ENCODE measurements at places on chromosomes 1 and 21. TPM values are rescaled to one million over a fixed set of nuclear protein-coding genes. Genes with fewer than 3 reads are reported as not detected.

DNA sequence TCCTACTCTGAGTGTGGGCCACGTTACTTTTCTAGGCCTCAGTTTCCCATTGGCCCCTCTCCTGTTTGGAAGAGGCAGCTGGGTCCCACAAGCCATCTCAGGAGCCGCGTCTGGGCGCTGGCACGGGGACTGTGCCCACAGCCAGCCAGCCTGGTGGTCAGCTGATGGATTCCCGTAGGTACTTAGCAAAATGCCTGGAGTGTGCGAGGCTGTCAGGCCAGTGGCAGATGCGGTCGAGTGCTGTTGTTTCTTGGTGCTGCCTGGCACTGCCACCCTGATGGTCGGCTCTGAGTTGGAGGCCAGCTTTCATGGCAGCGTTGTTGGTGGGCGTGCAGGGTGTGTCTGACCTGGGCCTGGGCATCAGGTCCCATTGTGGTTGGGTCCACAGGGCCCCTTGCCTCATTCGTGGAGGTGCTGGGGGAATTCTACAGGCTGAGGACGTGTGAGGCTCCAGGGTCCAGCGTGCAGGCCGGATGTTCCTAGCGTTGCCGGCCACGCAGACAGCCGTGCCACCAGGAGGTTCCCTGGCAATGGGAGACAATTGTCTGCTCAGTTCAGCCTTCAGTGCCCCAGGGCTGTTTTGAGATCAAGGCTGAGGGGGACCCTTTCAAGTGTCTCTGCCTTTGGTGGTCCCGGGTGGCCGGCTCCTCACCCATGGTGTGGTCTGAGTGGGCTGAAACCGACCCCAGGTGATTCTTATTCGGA lies 20.9 kb downstream of the SKI start:
- no peak for DNase-seq

DNA sequence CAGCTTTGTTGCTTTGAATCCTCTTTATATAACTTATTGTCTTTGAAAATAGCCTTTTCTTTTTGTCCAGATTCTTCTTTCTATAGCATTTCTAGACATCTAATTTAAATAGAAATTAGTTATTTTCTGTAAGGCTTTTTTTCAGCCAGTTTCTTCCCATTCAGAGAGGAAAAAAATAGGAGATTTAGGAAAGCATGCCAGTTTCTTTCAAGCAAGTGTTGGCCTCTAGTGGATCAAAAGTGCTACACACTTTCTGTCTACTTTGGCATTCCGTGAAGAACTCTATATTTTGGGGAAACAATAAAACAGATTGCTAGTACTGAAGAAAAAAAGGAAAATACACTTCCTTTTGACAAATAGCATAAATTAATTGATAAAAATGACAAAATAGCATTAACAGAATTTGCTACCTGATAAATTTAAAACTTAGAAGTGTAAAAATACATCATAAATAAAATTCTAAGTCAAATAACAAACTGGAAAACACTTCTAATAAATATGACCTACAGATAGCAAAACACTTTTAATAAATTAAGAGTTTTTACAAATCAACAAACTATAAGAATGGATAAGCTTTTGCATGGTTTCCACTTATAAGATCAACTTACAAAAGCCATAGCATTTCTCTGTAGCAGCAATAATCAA lies 13.1 kb upstream of the EXO1 start:
- no peak for DNase-seq

- DNase-seq: no peak
These were observed 260.0 kb downstream of the RGS7 start for GRCh38 chr1:241096982-241097381.

DNA sequence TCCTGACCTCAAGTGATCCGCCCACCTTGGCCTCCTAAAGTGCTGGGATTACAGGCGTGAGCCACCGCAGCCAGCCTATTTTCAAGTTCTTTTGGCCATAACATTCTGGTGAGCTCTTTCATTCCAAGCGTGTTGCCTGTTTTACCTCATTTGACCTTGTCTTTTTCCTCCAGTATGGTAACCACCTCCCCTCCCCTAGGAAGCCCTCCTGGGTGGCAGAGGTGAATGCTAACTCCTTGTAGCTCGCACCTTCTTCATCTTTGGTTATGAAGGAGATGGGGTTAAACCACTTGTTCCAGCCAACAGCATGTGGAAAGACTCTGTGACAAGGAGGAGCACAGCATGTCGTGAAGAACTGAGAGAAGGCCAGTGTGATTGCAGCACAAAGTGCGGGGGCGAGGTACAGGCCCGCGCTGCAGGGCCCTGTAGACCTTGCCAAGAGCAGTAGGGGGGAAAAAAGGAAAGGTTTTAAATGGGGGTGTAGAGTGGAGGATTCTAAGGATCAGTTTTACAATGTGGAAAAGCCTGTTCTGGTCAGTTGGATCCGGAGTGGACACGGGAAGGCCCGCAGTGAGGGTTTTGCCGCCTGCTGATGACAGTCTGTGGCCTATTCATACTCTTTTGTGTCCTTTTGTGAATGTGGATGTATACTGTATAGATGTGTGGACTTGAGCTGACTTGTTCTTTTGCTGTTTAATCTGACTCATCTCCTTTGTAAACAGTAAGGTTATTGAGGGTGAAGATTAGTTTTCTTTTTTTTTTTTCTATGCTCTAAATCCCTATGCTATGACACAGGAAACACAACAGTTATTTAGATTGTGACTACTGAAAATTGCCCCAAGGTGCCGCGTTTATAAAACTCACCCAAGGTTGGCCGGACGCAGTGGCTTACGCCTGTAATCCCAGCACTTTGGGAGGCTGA lies 7.5 kb upstream of the ZNF436 start:
- DNase-seq: no peak

- no peak for DNase-seq
These were observed 3.5 kb downstream of the DHCR24 start for GRCh38 chr1:54883349-54884102.

DNA sequence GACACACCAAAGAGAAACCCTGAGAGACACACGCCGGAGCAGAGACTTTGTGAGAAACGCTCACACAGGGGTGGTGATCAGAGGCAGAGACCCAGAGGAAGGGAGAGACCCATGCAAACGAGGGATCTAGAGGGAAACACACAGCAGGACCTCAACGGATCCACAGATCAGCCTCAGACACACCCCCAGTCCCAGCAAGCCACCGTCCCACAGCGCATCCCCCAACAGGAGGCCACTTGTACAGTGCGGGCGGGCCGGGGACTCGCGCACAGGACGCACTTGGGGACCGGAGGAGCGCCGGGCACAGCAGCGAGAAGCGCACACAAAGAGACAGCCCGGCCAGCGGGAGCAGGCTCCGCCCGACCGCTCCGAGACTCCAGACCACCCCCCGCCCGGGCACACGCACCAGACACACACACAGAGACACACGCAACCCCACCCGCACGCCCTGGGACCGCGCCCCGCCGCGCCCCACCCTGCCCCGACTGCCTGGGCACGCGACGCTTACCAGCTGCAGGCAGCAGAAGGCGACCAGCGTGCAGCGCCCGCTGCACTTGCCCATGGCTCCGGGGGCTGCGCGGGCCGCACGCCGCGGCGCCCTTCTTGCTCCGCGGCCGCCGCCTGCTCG lies 587 bp downstream of the NKAIN1 start:
- DNase-seq: no peak

- no peak for DNase-seq
These were observed 2.4 kb downstream of the TRIM11 start for GRCh38 chr1:228404107-228404720.

DNA sequence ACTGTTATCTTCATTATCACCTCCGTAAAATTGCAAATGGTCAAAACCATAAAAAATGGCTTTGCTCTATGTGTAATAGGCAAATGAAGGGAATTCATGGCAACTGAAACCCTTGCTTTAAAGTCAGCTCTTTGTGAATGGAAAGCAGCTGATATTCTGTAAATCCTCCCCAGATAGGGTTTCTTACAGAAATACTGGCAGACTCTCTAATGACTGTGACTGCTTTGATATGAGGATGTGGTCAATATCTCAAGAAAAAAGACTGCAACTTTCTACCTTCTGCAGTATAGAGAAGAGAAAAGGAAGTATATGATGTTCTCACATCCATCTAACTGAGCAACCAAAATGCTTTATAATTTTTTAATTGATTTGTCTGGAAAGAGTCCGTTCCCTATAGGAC lies 193.1 kb downstream of the ST6GALNAC3 start:
- DNase-seq: no peak

- DNase-seq: no peak
These were observed 160.6 kb upstream of the EDN2 start for GRCh38 chr1:41645062-41645461.

DNA sequence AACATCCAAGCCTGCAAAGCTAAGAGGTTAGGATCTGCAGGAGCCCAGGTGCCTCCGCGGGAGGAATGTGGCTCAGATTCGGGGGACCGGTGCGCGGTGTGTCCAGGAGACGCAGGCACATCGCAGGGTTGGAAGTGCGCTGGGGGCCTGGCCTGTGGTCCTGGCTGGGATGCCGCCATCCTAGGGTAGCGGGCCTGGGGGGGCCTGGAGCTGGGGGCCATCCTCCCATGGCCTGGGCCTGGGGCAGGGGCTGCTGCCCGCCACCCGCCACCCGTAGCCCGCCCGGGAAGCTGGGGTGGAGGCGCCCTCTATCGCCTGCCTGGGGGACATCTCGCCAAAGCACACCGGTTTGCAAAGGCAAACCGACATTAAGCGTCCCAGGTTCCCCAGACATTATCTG lies 170.6 kb upstream of the ARHGEF16 start:
- DNase-seq: no peak

DNA sequence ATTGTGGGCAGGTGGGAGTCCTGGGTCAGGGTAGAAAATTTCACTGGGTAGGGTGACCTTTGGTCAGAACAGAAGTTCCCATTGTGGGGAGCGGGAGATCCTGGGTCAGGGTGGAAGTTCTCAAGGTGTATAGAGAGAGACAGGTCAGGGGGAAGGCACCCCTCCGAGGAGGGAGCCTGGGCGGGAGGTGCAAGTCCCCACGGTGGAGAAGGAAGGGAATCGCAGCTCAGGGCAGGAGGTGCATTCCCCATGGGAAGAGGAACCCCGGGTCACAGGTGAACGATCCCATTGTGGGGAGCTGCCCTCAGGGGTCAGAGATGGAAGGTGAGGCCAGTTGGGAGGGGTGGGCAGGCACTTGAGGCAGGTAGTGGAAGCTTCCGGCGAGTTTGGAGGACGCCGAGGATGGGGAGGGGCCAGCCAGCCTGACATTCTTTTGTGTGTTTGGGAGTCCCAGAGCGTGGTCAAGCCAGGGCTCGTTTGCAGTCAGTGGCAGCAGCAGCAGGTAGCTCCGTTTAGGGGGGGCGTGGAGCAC lies 637 bp downstream of the LYPLA2 start:
- DNase-seq: no peak

GRCh38 chr1:56933606-56934005 lies 32.2 kb downstream of the C8B start:
- DNase-seq: no peak

DNA sequence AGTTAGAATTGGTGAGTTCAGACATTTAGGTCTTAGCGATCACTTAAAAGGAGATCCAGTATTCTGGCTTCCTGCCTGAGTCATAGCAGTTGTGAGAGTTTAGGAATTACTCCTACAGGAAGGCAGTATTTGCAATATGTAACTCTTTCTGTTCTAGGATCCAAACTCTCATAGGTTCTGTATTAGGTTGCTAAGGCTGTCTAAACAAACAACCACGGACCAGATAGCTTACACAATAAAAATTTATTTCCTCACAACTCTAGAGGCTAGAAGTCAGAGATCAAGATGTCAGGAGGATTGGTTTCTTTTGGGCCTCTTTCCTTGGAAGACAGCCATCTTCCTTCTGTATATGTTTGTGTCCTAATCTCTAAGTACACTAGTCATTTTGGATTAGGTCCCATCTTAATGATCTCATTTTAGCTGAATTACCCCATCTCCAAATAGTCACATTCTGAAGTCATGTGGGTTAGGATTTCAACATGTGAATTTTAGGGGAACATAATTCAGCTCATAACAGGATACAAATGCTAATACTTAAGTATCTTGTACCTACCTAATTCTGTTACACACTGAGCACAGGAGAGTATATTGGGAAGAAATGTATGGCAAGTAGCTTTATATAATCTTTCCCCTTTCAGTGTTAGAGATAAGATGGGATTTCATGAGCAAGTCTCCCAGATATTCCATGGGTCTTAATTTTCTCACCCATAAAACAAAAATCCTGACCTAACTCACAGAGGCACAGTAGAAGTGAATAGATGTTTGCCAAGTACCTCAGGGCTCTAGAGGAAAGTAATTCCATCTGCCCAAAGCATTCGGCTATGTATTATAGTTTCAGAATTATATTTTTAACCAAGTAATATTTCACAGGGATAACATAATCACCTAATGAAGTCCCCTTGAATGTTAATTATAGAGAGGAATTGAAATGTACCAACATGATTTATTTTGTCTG lies 144.4 kb downstream of the PTBP2 start:
- DNase-seq: no peak

- peak; percentile 70 for DNase-seq
These were observed 197.9 kb upstream of the SGIP1 start for GRCh38 chr1:66335859-66336640.

DNA sequence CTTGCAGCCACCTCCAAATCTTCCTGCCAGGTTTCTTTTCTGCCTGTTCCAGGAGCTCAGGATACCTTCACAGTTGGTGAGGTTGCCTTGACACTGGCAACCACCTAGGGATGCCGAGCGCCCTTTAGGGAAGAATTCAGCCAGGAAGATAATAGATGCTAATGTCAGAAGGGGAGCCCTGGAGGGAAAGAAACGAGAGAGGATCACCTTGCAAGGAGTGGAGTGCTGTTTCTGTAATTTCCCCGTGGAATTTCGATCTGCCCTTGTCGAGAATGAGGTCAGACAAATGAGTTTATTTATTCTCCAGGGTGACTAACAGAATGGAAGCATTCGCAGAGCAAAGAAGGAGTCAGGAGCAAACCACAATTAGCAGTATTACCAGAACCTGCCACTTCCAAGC lies 315.8 kb upstream of the KAZN start:
- DNase-seq: no peak

- no peak for DNase-seq
These were observed 49.9 kb upstream of the TRABD2B start for GRCh38 chr1:48047116-48047515.

DNA sequence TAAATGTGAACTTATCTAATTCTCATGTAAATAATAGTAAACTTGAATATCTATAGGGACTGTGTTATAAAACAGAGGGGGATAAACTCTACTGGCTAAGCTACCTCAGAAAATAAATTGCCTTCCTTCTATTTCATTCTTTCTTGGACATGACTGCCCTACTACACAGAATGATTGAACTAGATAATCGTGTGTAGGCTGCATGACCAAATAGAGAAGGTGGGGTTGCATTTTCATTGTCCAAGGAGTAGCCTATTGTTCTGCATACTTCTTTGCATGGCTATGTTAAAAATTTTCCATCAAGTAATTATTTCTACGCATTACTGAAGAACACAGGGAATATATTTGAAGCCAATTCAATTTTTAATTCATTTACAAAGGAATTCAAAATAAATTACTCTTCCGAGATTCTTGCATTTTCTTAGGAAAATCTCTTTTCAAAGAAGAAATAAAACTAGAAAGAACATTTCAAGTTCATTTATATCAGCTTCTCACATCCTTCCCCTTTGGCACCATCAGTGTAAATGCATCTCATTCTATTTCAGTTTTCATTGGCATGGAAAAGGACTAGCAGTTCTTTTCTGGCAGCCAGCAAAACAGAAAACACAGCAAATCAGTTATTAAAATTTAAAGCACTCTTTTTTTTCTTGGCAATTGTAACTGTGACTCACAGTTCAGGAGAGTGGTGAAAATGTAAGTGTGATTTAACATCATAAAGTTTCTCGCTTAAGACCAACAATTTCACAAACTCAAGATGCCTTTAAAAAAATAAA lies 714.7 kb downstream of the NCAM2 start:
- no peak for DNase-seq

GRCh38 chr1:19468397-19468956 lies 16.9 kb downstream of the CAPZB start:
- peak; percentile 18 for DNase-seq

TMEM200B gene
- not detected for polyA plus RNA-seq

ACTN2 gene
- not detected for polyA plus RNA-seq

KCNE1 gene
- not detected for polyA plus RNA-seq

PERM1 gene
- not detected for polyA plus RNA-seq

DYRK3 gene
- polyA plus RNA-seq: not detected
